ENCODE measurements at places on chromosomes 5 and 9. TPM values are rescaled to one million over a fixed set of nuclear protein-coding genes. Genes with fewer than 3 reads are reported as not detected.

- no peak for DNase-seq
Measured at GRCh38 chr5:150062216-150062922, 24.0 kb downstream of the CSF1R start.

DNA sequence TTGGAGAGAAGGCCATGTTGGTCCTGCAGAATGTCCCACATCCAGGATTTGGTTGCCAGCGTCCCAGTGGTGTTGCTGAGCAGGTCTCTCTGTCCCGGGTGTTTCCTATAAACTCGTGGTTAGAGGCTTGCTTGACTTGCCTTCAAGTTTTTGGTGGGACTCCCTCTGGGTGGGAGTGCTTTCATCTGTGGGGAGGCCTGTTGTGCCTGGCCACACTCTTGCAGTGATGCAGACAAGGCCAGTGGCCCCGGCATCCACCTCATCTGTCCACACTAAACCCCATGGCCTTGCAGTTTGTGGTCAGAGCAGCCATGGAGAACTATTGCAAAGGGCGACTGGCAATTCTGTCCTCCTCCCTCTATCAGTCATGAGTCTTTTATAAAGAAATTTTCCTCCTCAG is 71.8 kb downstream of the PHF2 start:
- no peak for DNase-seq

The CATSPER3 gene
- 0.89 TPM for polyA plus RNA-seq

- DNase-seq, result peak; percentile 42
Measured at GRCh38 chr9:78296201-78296892, 578 bp upstream of the PSAT1 start.

DNA sequence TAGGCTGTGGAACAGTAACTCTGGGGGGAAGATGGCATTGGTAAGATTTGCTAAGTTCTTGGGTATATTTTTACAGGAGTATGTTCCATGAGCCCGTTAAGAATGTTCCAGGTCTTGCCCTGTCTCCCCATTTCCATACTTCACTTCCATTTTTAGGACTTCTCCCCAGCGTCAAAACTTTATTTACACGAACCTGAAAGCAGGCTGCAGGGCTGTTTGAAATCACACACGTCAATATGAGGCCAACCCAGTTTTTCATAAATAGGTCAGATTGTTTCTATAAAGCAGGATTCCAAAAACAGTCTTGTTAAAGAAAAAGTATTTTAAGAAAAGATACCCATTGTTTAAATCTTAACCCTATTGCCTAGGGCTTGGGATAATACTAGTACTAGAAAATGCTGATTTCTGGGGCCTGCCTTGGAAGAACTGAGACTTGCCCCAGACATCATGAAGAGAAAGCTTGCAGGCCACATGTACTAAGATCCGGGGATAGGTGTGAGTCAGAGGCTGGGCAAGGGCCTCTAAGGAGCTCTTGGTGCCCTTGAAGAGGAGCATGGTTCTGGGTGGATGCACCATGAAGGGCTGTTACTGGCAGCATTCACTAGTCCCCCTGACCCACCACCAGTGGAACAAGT is 24.2 kb downstream of the TRIO start:
- no peak for DNase-seq

DNA sequence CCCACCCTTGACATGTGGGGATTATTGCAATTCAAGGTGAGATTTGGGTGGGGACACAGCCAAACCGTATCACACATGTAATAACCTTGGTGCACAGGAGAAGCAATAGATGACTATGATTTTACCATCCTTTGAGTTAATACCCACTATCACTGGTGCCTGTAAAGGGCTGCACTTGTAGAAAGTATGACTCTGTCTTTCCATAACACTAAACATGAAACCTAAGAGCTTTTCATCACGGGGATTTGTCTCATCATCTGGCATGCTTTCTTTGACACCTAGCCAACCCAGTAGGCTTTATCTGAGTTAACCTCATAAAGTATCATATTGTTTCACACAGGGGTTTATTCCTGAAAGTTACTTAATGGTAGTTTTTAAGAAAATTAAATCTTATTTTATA is 188.9 kb upstream of the TNC start:
- DNase-seq, result no peak

DNA sequence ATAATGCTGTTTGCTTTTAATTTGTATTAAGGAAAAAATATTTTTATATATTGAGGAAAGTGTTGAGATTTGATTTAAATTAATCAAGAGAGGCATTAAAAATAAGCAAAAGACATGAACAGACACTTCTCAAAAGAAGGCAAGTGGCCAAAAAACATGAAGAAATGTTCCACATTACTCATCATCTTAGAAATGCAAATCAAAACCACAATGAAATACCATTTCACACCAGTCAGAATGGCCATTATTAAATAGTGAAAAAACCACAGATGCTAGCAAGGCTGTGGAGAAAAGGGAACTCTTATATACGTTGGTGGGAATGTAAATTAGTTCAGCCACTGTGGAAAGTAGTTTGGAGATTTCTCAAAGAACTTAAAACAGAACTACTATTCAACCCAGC is 45.9 kb downstream of the RANBP17 start:
- DNase-seq, result no peak

- no peak for DNase-seq
Measured at GRCh38 chr9:100309992-100310391, 42.8 kb downstream of the TEX10 start.

DNA sequence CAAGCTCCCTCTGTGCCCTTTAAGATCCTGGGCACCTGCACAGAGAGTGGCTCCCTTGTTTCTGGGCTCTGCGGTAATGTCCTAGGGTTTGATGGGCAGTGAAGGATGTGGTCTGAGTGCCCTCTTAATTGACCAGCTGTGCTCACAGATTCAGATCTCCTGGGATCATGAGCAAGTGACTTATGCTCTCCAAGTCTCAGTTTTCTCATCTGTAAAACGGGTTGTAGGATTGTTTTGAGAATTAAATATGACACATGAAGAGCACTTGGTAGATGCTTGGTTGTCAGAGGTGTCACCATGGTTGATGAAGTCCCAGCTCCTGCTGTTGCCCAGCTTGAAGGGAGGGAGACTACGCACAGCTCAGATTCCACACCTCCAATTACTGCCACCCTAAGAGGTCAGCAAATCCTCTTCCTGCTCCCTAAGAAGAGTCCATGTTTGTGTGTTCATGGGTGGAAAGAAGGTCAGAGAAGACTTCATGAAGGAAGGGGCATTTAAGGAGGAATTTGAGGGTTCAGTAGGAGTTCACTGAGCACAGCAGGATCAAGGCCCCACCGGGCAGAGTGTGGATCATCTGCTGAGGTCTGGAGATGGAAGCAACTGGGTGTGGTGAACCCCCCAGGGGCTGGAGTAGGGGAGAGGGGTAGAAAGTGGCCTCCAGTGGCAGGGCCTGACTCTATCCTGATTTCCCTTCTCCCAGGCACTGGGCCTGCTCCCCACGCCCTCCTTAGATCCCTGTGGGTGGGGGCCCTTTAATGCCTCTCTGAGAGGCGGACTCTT is 1.4 kb upstream of the PSD2 start:
- DNase-seq, result no peak

DNA sequence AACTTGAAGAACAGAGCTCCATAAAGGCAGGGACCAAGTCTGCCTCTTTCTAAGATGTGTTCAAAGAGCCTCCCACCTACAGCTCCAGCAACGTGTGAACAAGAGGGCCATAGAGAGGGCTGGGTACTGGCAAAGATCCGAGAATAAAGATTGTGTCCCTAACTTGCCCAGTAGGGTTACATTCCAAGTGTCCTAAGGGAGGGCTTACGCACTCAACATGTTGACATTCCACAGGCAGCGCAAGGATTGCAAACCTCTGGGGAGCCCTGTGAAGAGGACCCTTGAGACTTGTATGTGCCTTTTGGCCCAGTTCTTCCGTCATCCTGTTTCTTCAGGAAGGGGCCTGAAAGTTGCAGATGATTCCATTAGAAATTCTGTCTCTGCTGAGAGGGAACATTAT is 48.2 kb upstream of the ENTREP1 start:
- DNase-seq, result peak; percentile 66

The ARHGEF39 gene
- 6.6 TPM for polyA plus RNA-seq

DNA sequence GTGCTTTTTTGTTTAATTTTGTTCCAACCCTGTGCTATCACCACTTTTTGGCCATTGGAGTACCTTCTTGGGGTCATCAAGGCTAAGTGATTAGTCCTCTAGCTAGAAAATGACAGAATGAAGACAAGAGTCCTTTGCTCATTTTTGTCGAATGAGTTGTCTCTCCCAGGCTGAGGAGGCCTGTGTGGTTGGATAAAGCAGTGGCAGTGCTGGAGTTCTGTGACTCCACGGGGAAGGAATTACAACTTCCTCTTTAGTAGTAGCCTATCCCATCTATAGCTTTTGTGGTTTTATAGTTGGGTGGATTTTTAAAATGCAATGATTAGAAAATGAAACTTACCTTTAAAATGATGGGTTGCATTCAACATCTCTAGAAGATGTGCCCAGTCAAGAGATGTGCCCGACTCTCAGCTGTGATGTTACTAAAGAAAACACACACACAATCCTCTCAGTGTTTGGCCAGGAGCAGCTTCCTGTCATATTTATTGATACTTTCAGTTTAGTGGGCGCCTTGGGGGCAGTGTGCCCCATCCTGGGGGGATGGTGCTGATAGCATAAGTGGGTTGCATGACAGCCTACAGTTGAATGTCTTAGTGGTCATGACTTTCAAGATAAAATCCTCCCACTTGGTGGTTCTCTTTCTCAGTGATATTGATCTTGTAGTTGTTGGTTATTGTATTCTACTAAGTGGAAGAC is 11.9 kb downstream of the OTULINL start:
- no peak for DNase-seq

GRCh38 chr9:14395317-14396082 is 81.6 kb upstream of the NFIB start:
- no peak for DNase-seq

DNA sequence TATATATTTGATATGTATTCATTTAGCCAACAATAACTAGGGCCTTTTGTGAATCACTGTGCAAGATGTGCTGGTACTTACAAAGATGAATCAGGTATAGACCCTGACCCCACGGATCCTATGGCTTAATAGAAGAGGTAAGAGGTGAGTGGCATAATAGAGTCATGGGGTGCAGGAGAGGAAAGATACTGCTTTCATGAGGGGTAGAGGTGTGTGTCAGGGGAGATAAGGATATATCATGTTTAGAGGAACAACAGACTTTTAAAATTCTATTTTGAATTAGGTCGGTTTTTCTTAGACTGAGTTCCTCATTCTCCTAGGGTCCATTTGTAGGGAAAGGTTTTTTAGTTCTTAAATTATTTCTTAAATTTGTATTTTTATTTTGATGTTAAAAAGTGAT is 27.8 kb downstream of the ZCCHC7 start:
- DNase-seq, result no peak

DNA sequence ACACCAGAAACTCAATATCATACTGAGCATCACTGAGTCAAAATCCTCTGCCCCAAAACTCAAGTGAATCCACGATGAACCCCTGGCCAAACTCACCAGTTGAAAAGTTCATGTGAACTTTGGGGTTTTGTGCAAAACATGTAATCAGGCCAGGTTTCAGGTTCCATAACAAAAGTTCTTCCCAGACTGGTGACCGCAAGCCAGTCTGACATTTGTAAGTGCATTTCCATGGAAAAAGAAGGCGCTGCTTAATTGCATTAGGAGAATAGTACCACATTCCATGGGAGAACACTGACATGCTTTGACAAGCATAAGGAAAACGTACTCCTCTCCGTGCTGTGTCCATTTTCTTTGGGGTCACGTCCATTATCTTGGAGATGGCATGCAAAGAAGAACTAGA is 567.0 kb downstream of the BNC2 start:
- DNase-seq, result no peak

The ADAMTS16 gene
- polyA plus RNA-seq, result 0.28 TPM

GRCh38 chr9:79185866-79186265 is 385.9 kb upstream of the TLE4 start:
- DNase-seq, result no peak

DNA sequence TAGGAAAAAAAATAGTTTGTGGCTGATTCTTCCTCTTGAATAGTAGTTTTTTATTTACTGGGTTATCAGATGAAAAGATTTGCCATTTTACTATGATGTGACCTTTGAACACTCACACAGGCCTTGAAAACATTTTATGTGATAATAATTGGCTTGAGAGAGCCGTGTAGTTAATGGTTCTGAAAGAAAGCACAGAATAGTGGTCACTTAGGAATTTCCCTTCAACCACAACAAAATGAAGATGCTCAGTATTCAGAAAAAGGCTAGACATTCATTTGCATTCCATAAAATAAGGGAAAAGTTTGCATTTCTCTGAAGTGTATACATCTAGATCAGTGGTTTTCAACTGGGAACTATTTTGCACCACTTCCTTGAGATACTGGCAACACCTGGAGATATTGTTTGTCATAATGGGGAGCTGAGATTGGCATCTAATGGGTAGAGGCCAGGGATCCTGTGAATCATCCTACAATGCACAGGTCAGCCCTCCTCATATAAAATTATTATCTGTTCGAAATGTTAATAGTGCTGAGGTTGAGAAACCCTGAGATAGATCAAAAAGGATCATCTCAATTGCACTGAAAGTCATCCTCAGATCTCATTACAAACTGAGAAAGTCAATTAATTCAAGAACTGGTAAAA is 446.4 kb upstream of the CCNG1 start:
- no peak for DNase-seq

- no peak for DNase-seq
Measured at GRCh38 chr9:121692606-121693387, 41.4 kb downstream of the DAB2IP start.

The C5orf46 gene
- 3.8 TPM for polyA plus RNA-seq

The ZBTB26 gene
- polyA plus RNA-seq, result 20.2 TPM

DNA sequence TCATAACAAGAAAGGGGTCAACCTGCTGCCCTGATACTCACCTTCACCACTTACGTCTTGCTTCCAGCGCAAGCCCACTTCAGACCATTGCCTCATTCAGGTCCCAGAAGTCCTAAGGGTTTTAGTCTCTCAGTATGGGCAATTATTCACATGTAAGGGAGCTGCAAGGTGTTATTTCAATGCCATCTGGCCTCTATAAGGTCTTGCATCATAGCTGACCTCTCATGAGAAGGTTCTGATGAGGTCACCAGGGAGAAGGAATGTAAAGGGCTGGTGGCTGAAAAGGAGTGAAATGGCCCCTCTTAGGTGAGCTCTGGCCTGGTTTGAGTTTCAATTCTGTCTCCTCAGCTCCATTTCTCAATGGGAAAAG is 1.5 kb upstream of the MARCHF3 start:
- no peak for DNase-seq
